ENCODE measurements at places on chromosomes 1 and 21.

- DNase-seq: no peak
These were observed 2.5 kb upstream of the ERO1B start for GRCh38 chr1:236284291-236284721.

DNA sequence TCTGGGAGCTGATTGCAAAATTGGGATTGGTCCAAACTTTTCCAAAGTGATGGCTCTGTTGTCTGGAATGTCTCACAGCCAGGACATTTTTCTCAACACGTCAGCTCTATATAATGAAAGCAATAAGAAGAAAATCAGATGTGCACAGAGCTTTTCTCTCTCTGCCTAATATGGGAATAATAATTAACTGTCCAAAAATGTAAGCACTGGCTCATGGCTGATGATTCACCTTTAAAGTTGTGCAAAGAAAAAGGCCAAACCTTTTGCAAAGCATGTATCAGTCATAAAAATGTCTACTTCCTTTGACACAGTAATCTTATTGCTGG, 30.4 kb downstream of the ZNF281 start:
- no peak for DNase-seq

- DNase-seq: no peak
These were observed 86.8 kb upstream of the RAB4A start for GRCh38 chr1:229184066-229184465.

- DNase-seq: peak; percentile 17
These were observed 12.0 kb downstream of the PPFIA4 start for GRCh38 chr1:203038217-203038741.

DNA sequence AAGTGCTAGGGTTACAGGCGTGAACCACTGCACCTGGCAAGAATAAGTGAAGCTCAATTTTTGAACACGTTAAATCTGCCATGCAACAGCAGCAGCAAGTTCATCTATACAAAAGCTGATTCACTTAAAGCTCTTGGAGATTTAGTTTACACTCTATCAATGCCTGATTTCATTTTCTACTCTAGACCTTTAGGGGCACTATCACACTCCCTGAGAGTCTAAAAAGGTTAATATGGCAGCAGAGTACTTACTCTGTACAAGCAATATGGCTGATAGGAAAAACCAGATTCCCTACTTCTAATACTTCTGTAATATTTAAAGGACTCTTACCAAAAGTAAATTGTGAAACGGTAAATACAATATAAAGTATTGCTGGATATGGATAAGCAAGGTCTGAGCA, 4.8 kb downstream of the RBM34 start:
- no peak for DNase-seq

DNA sequence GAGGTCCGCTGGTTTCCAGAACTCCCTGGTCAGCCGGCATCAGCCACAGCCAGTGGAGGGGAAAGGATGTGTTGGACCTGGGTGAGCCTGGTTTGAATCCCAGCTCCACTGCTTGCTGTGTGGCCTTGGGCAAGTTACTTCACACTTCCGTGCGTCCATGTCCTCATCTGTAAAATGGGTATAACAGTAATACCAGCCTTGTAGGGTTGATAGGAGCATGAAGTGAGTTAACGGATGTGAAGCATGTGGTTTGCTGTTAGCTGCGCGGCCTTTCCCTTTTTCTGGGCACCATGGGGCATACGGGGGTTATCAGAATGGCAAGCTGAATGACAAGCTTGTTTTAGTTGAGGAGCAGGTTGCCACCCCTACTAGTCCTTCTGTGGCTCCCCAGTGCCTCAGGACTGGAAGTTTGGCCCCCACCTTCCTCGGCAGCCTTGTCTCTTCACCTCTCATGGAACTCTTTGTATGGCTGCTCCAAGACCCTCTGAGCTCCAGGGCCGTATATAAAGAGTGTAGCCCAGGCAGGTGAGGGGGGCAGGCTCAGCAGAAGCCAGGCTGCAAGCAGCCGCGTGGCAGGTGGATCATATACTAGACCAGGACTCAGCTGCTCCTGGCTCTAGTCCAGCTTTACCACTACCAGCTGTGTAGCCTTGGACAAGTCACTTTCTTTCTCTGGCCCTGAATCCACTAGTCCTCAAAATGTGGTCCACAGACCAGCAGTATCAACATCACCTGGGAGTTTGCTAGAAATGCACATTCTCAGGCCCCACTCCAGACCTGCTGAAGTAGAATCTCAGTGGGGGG, 95.4 kb downstream of the LACTBL1 start:
- DNase-seq: no peak

- no peak for DNase-seq
These were observed 5.7 kb downstream of the DUSP23 start for GRCh38 chr1:159786465-159786864.

DNA sequence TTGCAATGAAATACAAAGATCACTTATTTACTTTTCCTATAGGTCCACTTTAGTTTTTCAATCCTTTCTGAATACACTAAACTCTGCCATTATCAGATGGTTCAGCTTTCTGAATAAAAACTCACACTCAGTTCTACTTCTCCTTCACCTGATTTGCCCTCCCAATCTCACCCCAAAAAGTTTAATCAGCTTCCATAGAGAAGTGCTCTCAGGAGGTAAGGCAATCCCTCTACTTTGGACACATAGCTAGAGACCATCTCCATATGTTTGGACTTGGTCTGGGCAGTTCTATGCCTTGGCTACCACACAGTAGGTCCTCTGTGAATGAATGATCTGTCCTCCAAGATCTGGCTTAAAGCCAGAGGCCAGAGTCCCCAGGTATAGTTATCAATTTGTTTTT, 40.9 kb downstream of the PTPN14 start:
- DNase-seq: no peak
